ENCODE measurements at places on chromosomes 5 and 9. TPM values are rescaled to one million over a fixed set of nuclear protein-coding genes. Genes with fewer than 3 reads are reported as not detected.

Gene GPR151
- polyA plus RNA-seq = 0.16 TPM

Gene SHLD3
- 4.6 TPM for polyA plus RNA-seq

Gene PCDHGA3
- polyA plus RNA-seq = 19.2 TPM

Gene CLIC3
- polyA plus RNA-seq = 2.0 TPM

GRCh38 chr5:51399643-51400006 lies 16.4 kb downstream of the ISL1 start:
- no peak for DNase-seq

- DNase-seq = no peak
Measured at GRCh38 chr5:158177146-158177545, 318.2 kb upstream of the CLINT1 start.

DNA sequence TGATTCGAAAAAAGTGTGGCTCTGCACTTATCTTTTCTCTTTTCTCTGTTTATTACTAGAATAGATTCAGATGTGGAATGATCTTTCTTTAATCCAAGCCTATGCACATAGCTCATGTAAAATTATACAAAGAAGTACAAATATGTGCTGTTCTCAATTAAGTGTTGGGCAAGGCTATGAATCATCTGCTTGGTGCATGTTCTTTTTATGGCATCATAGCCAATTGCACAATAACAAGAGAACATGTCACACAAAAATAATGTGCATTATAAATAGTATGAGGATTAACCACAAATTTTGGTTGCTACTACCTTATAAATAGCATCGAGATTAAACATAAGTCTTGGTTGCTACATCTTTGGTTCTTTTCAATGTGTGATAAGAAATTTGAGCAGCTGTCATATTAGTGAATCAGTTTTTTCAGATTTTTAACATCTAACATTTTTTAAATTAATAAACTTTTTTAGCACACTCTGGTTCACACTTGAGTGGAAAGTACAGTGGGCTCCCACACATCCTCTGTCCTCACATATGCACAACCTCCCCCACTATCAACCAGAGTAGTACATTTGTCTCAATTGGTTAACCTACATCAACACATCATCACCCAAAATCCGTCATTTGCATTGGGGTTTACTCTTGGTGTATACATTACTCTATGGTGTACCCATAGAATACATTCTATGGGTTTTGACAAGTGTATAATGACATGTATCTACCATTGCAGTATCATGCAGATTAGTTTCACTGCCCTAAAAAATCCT lies 6.8 kb upstream of the RECK start:
- no peak for DNase-seq
